T-helper 2 cell (primary cell): ENCODE measurements at places on chromosomes 2 and 18.

DNA sequence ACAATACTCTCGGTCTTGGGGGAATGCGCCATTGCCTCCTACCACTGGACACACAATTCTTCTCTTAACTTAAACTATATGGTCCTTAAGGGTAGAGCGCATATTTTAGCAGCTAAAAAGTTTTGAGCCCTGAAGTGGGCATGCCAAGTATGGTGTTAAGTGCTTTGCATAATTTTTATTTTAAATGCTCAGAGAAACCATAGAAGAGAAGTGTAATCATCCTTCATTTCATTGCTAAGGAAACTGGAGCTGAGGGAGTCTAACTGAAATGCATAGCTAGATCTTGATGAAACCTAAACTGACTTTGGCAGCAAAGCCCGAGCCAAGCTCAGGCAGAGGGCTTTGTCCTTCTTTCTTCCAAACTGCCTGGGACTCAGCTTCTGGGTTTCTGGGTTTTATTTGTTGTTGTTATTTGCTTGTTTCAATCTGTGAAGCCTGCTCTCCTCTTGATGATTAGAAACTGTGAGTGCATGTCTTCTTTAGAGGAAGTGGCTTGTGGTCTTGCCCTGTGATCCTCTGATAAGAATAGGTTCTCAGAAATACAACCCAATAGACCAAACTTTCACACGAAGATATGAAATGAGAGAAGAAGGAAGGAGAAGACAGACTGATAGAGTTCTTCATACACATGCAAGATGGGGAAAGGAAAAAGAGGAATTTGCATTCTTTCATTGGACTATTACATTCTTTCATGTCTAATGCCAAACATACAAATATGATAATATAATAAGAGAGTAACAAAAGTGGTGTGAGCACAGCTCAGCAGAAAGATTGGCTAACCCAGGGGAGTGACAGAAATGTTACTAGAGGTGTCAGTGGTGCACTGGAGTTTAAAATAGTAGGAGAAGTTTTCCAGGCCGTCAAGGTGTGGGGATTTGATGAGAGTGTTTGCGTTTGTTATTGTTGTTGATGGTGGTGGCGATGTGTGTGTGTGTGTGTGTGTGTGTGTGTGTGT lies 7.5 kb upstream of the RNF144A start:
- DNase-seq, result no peak

DNA sequence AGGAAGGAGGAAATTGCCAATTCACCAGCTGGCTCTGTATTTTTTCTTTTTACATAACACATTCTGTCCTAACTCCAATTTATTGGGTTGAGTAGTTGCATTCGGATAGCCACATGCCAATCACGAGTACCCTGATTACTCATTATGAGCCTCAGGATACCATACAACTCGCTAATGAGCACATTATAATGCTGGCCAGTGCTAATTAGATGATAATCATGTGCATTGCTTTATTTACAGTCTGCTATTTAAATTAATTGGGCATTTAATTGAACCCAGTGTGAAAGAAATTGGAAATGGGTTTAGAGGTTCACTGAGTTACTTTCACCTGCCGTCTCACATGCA lies 15.2 kb downstream of the G6PC2 start:
- DNase-seq, result no peak

DNA sequence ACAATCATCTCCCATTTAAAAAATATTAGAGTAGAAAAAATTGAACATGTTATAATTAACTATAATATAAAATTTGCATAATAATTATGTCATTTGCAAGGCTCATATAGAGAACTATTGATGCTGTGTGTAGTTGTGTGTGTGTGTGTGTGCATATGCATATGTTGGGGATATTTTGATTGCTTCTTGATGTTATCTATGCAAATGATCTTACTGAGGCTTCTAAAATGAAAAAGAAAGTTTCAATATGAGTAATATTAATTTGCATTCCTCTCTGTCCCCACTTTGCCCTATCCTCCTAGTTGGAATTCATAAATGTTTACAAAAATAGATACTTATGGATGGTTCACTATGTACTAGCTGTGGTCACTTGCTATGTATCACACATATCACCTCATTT lies 523.3 kb downstream of the TRIB2 start:
- DNase-seq, result no peak

DNA sequence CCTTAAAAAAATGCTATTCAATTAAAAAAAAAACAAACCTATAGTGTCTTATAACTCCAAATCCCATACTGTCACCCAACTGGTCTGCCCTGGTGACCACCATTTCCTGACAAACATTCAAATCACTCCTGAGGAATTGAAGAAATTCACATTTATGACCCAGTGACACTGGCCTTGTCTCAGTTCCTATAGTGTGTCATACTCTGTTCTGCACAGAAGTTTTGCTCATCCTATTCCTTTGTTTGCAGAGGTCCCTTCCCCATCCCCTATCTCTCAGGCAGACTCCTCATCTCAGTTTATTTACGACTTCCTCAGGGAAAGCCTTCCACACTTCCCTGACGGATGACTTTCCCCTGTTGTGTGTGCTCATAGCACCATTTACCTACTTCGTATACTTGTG lies 14.7 kb downstream of the ZC3H6 start:
- DNase-seq, result no peak

GRCh38 chr2:207071820-207072219 lies 93.9 kb downstream of the KLF7 start:
- DNase-seq, result no peak

DNA sequence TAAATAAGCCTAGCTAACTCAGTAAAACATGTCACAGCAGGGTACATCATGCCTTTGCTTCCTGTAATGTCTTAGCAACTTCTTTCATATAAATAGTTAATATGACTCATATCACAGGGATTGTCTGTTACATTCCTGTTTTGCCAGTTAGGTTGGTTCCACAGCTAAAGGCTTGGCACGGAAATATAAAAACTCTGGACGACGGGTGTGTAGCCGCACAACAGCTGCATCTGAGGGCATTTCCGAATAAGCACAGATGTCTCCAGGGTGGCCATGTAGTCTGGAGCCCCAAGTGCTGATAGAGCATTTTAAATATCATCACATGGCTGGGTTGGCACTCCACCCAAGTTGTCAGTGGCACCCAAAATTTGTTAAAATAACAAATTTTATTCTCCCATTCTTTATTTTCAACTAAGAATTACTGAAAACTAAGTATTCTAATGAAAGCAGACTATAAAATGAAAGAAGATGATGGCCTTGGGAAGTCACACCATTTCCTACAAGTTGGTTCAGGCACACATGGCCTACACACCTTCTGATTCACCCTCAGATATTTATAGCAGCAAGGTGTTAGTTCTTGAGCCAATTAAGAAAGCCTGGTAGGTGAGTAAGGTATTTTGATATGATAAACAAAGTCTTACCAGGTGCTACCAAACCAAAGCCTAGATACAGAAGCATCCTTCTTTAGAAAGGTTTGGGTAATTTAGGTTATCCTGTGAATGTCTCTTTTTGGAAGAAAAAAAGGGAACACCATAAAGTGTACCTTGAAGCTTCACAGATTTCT lies 61.8 kb upstream of the STK17B start:
- DNase-seq, result no peak

GRCh38 chr2:217449444-217449843 lies 553.4 kb downstream of the TNS1 start:
- no peak for DNase-seq

DNA sequence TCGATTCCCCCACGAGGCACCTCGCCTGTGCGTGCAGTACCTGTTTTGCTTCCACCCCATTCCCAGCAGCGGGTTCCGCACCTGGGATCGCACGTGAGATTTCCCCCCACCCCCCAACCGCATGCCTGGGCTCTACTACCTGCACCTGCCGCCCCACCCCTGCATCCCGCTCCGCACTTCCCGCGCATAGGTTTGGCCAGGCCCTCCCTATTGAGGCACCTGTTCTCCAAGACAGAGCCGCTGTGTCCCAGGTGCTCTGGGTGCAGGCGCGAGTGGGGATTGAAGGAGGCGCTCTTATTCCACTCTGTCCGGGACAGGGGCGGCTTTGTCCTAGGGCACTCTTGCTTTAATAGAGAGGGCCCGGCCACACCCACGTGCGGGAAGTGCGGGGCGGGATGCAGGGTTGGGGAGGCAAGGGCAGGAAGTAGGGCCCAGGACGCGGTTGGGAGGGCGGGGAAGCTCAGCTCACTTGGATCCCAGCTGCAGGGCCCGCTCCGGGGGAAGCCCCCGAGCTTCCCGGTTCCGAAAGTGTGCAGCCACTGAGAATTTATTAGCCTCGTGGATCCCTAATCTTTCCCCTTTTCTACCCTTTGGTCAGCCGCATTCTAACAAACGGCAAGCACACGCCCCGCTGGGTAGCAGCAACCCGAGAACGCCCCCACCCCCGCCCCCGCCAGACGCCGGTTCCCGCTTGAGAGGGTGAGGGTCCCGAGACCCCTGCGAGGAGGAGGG lies 670 bp upstream of the MOCOS start:
- no peak for DNase-seq

- no peak for DNase-seq
These were observed 19.3 kb upstream of the ITGAV start for GRCh38 chr2:186570604-186571003.

DNA sequence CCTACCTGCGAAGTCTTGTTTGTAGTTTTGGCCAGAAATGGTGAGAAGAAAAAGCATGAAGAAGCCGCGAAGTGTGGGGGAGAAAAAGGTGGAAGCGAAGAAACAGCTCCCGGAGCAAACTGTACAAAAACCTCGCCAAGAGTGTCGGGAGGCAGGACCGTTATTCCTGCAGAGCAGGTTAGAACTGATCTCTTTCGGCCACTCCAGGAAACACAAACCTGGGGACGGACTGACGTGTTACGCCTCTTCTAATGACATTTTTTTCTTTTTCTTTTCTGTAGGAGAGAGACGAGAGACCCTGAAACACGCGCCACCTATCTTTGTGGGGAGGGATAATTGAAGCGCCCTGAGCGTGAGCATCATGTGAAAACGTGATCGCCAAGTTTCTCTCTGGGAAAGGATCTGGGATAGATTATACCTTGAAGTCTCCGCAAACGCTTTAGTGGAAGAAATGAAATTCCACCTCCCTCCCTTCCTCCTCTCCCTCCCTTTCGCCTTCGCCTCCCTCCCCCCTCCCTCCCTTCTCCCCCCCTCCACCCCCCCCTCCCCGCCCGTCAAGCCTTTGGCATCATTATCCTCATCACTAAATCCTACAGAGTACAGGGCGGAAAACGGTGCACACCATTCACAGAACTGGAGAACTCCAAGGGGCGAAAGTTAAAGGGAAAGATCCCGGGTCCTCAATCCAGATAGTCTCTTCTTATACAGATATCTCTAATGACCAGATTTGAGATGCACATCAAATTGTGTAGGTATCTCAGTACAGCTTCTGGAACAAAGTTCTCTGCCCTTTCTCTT lies at the start of gene ZEB2:
Gene ZEB2 (minus strand): TSS at position 186 of the 798 bp plus-strand sequence. CDS start 2,769 bp downstream, outside the sequence.
- DNase-seq, result peak; percentile 81

- no peak for DNase-seq
These were observed 435.4 kb downstream of the EIPR1 start for GRCh38 chr2:2942225-2942624.

GRCh38 chr2:30266705-30267104 lies 35.4 kb downstream of the LBH start:
- no peak for DNase-seq

DNA sequence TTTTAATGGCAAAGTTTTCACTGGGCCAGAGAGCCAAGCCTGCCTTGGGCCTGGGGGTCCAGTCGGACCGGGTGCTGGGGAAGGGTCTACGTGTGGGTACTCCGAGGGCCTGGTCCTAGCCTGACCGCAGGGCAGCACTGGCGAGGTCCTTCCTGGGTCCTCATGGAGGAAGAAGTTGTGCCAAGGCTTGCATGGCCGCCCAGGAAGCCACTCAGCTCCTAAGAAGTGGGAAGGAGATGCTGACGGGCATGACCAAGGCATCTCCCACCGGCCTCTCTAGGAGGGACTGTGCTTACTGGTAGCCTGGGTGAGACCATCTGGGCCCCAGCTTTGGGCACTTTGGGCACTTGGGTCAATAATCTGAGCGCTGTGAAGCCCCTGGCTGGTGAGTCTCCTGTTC lies 22.6 kb downstream of the CIB4 start:
- no peak for DNase-seq

DNA sequence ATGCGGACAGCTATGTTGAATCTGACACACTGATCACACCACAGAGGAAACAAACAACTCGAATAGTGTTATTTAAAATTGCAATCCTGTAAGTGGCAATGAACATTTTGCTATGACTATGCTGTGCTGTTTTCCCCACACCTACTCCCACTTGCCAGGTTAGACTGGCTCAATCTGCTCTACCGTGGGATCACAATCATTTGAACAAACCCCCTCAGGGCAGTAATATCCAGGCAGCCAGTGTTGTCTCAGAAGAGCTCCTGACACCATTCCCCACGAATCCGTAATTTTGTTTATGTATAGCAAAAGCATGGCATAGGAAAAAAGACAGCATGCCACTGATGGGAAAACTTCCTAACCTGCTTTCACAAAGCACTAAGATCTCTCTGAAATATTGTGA lies 284.3 kb downstream of the ERBB4 start:
- no peak for DNase-seq

GRCh38 chr2:39068299-39069135 lies 52.3 kb downstream of the SOS1 start:
- no peak for DNase-seq

GRCh38 chr2:10947005-10947440 lies 35.3 kb downstream of the KCNF1 start:
- DNase-seq, result no peak

DNA sequence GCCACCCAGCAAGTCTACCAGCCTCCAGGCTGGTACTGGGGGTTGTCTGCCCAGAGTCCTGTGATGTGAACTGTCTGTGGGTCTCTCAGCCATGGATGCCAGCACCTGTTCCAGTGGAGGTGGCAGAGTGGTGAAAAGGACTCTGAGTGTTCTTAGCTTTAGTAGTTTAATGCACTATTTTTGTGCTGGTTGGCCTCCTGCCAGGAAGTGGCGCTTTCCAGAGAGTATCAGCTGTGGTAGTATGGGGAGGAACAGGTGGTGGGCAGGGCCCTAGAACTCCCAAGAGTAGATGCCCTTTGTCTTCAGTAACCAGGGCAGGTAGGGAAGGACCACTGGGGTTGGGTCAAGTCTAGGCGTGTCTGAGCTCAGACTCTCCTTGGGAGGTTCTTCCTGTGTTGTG lies 356.7 kb downstream of the STK39 start:
- DNase-seq, result no peak

GRCh38 chr2:68906716-68907115 lies 35.5 kb upstream of the BMP10 start:
- DNase-seq, result no peak

DNA sequence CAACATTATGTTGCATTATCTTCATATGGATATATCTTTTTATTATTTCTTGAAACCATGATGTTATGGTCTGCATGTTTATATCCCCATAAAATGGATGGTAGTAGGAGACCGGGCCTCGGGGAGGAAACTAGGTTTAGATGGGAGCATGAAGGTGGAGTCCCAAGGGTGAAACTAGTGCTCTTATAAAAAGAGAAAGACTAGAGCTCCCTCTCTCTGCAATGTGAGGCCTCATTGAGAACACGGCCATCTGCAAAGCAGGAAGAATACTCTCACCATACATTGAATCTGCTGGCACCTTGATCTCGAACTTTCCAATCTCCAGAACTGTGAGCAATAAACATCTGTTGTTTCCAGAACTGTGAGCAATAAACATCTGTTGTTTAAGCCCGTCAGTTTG lies 64.0 kb downstream of the NXPH2 start:
- DNase-seq, result no peak
